ENCODE measurements at places on chromosomes 13 and 19. TPM values are rescaled to one million over a fixed set of nuclear protein-coding genes. Genes with fewer than 3 reads are reported as not detected.

Gene ZNF442
- 0.47 TPM for total RNA-seq

Gene TNNT1
- total RNA-seq: not detected

Gene GPC6
- total RNA-seq: not detected

GRCh38 chr19:46528601-46529590 is 33.2 kb upstream of the PNMA8B start:
- no peak for DNase-seq

DNA sequence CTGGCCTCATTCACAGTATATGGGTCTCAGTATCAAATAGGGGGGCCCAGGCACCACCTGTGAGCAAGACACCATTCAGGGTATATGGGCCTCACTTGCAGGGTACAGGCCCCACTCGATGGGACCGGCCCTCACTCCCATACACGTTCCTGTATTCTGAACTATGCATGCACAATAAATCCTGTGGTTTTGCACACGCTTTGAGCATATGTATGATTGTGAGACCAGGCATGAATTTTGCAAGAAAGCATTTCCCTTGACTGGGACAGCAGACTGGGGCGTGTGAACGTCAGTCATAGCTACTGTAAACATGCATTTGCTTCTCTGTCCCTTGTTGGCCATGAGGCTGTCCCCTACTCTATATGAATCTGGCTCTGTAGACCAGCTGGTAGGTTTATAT is 637 bp upstream of the PNMA8B start:
- DNase-seq: no peak

- no peak for DNase-seq
Measured at GRCh38 chr13:20987599-20987998, 73.8 kb downstream of the LATS2 start.

DNA sequence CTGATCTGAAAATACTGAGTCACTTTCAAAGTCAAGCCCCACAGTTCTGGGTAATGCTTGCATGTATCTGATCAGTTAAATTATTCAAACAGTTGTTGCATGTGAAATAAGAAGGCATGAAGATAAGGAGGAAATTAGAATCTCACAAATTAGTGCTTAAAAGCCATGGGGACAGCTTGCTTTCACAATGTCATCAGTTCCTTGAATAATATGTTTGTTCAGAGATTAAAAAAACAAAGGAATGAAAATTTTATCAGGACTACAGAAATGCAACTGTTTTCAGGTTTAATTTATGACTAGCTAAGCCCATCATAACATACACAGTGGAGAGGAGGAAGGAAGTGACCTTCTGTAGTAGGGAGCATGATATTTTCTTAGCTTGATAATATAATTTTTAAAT is 150.1 kb downstream of the OXGR1 start:
- no peak for DNase-seq

GRCh38 chr19:14450168-14450874 is 17.2 kb downstream of the PKN1 start:
- peak; percentile 76 for DNase-seq

Gene TMPRSS9
- total RNA-seq: not detected

GRCh38 chr19:50005428-50005827 is 19.7 kb downstream of the VRK3 start:
- no peak for DNase-seq

GRCh38 chr19:58059671-58060078 is 593 bp downstream of the ZNF135 start:
- no peak for DNase-seq

DNA sequence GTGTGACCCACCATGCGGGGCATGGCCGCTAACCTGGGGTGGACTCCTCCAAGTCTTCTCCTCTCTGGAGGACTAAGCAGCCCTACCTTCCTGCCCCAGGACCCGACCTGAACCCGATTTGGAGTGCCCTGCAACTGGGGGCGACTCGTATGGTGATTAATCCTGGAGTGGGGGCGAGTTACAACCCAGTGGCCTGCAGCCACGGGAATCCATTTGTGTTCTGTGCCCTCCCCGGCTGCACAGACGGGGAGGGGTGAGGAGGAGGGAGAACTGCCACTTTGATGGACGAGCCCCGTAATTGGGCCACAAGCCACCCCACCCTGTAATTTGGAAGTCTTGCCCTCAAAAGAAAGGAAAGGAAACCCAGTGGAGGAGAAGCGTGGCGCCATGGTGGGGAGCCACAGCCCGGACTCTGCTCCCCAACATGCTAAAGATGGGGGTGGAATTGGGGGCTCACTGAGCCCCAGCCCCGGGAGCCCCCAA is 18.0 kb downstream of the PRR36 start:
- no peak for DNase-seq

- DNase-seq: no peak
Measured at GRCh38 chr13:45830121-45830520, 21.4 kb downstream of the SIAH3 start.

GRCh38 chr13:71018995-71019394 is 848.0 kb downstream of the DACH1 start:
- no peak for DNase-seq

GRCh38 chr13:110336681-110337080 is 29.6 kb downstream of the COL4A2 start:
- no peak for DNase-seq

DNA sequence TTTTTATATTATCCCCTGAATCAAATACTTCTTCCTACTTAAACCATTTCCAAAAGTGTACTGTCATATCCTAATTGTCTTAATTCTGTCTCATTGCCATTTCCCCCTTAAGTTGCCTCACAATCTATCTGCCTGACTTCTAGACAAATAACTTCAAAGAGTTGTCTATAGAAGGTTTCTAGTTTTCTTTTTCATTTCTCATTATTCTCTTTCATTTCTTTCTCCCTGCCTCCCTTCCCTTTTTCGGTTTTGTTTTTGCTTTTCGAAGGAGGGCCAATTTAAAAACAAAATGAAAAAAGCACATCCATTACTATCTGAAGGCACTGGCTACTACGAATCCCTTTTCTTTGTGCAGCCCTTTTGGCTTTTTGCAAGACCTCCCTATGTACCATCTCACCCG is 367.2 kb downstream of the DNAJC15 start:
- DNase-seq: no peak

- no peak for DNase-seq
Measured at GRCh38 chr13:58587183-58587582, 955.6 kb downstream of the PCDH17 start.

GRCh38 chr19:46049597-46049996 is 8.8 kb upstream of the IGFL4 start:
- no peak for DNase-seq

DNA sequence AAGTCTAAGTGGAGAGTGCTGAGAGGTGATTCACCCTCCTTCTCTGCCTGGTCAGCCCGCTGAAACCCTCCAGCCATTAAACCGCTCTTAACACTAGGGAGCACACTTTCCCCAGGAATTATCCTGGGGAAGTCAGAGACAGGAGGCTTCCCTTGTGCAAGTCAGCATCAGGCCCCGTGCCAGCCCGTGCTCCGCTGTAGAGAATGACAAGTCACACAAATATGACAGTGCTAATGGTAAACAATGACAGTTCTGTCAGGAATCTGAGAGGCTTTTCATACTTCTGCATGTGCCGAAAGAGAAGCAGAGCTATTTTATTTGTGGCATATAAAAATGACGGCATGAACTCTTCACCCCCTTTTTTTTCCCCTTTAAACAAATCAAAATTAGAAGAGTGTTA is 816.9 kb upstream of the SLC10A2 start:
- DNase-seq: no peak

DNA sequence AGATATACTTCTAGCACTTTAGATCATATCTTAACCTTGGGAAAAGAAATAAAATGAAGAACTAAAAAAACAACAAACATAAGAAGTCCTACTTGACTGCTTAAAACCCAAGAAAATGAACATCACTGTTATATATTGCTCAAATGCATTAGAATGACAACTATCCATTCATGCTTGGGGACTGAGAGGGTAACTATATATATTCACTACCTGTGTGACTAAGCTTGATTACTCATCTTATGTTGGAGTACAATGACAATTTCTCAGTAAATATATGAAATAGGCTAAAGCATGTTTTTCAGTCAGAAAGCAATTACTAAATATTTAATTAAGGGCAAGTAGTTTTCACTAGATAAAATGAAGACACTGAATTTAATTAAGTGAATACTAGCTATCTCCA is 40.1 kb downstream of the ZC3H13 start:
- no peak for DNase-seq

- DNase-seq: no peak
Measured at GRCh38 chr13:42707048-42707447, 74.3 kb upstream of the FAM216B start.

Gene KLK15
- not detected for total RNA-seq

Gene N4BP2L2
- 107 TPM for total RNA-seq

- no peak for DNase-seq
Measured at GRCh38 chr19:30784850-30785457, 412.8 kb downstream of the ZNF536 start.

Gene EDNRB
- not detected for total RNA-seq

- no peak for DNase-seq
Measured at GRCh38 chr13:60617991-60618733, 221.1 kb downstream of the TDRD3 start.

- peak; percentile 8 for DNase-seq
Measured at GRCh38 chr13:32840989-32841713, 175.1 kb upstream of the KL start.

DNA sequence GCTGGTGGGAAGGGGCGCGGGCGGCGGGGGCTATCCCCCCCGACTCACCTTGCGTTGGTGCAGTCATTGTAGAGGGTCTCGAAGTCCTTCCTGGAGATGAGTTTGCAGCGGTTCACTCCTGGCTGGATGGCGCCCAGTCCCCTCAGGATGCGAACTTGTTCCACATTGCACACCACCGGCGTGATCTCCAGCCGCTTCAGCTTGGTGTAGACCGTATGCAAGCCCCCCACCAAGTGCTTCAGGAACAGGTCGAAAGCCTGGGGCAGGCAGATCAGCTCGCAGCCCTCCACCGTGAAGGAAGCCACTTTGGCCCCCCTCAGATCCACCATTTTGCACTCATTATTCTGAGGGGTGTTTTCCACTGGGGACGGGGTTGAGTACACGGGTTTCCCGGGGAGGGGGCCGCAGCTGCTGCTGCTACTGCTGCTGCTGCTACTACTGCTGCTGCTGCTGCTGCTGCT is 1.1 kb downstream of the DACH1 start:
- no peak for DNase-seq

Gene COX6B1
- total RNA-seq: 445 TPM

DNA sequence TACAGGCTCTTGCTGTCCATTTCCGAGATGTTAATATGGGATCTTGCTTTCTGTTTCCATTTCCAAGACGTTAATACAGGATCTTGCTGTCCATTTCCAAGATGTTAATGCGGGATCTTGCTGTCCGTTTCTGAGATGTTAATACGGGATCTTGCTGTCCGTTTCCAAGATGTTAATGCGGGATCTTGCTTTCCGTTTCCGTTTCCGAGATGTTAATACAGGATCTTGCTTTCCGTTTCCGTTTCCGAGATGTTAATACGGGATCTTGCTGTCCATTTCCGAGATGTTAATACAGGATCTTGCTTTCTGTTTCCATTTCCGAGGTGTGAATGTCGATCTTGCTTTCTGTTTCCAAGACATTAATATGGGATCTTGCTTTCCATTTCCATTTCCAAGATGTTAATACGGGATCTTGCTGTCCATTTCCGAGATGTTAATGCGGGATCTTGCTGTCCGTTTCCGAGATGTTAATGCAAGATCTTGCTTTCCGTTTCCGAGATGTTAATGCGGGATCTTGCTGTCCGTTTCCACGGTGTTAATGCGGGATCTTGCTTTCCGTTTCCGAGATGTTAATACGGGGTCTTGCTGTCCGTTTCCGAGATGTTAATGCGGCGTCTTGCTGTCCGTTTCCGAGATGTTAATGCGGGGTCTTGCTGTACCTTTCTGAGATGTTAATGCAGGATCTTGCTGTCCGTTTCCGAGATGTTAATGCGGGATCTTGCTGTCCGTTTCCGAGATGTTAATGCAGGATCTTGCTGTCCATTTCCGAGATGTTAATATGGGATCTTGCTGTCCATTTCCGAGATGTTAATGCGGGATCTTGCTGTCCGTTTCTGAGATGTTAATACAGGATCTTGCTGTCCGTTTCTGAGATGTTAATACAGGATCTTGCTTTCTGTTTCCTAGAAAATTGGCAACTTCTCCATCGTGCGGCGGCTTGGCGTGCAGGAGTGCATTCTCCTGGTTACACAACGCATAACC is 38.3 kb downstream of the PEX11G start:
- no peak for DNase-seq

DNA sequence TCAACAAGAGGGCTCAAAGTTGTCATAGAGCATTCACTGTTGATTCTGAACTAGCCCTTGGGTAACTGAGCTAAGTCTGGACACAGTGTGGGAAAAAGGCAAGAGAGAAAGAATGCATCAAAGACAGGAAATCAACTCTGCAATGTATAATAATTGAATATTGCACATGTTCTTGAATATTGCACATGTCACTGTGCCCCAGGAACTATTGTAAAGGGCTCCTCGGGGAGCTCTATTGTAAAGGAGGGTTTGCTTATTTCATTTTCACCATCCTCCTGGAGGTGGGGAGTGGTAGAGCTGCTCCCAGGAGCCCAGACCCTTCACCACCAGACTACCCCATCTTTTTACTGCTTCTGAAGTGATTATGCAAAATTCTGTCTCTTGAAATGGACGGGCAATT is 44.4 kb upstream of the ITM2B start:
- DNase-seq: no peak

Gene SLC8A2
- total RNA-seq: 0.11 TPM

GRCh38 chr13:34542321-34542720 is 399.7 kb upstream of the NBEA start:
- DNase-seq: no peak

DNA sequence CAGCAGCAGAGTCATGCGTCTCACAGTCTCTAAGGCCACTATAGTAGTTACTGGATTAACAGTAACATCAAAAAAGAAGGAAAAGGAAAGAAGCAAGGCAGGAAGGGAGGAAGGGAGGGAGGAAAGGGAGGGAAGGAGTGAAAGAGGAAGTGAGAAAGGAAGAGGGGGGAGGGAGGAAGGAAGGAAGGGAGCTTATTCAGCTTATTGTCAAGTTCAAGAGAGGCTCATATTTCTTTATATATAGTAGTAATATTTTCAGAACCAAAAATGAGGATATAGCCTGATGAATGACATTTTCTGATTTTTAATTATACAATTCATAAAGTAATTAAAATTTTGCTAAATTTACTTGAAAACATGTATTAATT is 17.7 kb upstream of the RUBCNL start:
- no peak for DNase-seq

DNA sequence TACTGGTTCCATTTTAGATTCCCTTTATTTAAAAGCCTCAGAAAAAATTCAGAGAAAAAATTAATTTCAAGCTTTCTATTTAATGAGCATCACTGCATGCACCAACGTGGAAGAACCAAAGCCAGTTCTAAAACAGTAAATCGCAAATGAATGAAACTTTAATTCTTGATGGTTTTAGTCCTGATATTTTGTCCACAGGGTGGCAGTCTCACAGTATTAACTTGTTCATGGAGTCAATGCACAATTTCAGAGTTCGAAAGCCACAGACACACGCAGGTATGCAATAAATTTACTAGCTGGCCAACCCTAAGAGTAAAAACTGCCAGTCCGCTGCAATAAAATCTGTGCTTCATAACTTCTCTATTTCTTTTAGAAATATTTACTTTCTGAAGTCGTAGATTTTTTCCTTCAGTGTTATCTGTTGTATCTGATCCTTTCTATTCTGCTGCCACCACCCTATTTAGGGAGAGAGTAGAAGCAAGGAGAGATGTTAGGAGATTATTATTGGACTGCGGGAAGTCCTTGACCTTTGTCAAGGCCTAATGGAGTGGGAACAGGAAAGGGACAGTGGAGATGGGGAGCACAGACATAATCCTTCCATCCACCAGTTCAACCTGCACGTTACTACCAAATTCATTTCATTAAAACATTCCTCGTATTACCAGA is 7.0 kb upstream of the WBP4 start:
- DNase-seq: no peak

Gene APBA3
- total RNA-seq: 61.7 TPM
